GM03348 (cell line): ENCODE measurements at places on chromosomes 5 and 9.

DNA sequence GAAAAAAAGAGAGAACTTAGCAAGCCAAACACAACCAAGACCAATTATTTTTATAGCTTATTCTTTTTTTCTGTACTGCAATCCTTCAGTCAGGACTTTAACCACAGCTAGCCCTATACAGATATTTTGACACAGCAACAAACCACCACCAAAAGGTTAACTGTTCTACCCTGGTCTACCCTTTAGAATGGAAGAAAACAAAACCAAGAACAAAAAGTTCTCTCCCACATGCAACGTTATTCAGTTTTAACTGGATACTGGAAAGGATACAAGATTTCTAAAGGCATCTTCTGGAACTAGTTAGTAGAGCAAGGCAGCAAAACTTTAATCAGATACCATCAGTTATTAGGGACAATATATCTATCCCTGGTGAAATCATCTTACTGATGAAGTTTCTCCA is 32.6 kb downstream of the ECPAS start:
- DNase-seq = no peak

DNA sequence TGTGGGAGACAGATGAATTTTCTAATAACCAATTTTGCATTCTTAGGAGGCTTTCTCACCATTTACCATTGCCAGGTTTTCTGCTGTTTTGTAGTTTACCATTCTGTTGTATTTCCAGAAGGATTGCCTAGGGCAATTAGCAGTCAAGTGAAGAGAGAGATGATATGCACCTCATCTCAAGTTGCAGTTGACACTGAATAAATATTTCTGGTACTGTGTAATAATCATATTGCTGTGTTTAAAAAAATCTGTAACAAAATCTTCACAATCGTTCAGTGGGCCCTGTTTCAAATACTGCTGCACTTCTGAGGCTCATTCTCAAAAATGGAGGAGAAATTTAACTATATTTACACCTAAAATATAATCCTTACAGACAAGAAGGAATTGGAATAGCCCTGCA is 706.1 kb upstream of the PTPRD start:
- DNase-seq = no peak

DNA sequence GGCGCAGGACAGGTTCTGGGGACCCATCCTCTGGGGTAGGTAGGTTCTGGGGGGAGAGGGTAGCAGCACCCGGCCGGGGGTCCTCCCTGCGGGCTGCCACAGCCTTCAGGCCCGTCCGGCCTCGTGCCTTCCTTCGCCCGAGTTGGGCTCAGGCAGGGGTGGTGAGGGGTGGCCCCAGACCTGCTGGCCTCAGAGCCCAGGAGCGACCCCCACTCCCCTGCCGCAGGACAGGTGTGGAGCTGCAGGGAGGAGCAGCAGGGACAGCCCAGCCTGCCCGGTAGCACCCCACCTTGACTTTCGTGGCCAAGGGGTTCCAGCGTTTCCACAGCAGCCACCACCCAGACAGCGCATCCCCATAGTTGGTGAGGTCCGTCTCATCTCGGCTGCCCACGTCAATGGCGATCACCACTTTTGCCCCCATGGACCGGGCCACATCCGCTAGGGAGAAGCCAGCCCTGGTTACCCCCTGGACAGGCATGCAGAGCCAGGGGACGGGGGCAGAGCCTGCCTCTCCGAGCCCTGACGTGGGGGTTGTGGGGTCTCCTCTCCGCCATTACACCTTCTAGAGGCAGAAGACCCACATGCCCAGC is 3.4 kb upstream of the NSMF start:
- no peak for DNase-seq

GRCh38 chr5:100668511-100668910 is 133.3 kb downstream of the FAM174A start:
- DNase-seq = no peak

- no peak for DNase-seq
Measured at GRCh38 chr9:37550781-37551180, 25.4 kb downstream of the FBXO10 start.

DNA sequence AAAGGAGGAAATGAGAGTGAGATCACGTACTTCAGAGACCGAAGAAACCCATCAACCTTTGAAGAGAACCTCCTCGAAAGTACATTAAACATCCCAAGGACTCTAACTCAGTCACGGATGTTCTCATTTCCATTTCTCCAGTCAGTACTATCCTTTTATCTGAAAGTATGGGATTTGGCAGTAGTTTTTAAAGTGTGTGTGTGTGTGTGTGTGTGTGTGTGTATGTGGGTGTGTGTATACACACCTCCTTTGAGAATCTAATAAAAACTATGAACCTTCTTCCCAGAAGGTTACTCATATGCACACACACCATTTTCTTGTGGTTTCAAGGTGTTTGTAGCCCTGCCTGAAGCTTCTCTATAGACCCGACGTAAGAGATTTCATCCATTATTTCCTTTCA is 53.9 kb downstream of the PRDM6 start:
- no peak for DNase-seq

GRCh38 chr9:23011669-23012068 is 565.0 kb downstream of the DMRTA1 start:
- DNase-seq = no peak

- DNase-seq = no peak
Measured at GRCh38 chr5:73997960-73998359, 372.0 kb downstream of the ARHGEF28 start.

- DNase-seq = peak; percentile 21
Measured at GRCh38 chr9:95852059-95853032, 23.1 kb upstream of the ERCC6L2 start.

DNA sequence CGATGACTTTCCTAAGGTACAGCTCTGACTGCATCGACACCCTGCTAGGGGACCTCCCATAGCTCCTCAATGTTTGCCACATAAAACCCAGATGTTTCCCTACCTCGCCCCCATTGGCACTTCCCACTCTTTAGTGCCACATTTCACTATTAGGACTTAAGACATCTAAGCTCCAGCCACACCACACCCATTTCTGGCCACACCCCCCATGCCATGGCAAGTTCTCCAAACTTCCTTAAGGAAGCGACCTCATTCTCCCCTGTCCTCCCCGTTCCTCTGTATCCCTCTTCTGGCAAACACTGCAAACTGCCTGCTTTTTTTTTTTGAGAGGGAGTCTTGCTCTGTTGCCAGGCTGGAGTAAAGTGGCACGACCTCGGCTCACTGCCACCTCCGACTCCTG is 62.9 kb downstream of the USP20 start:
- no peak for DNase-seq

- peak; percentile 33 for DNase-seq
Measured at GRCh38 chr9:136961279-136962065, 9.4 kb downstream of the LCN12 start.

DNA sequence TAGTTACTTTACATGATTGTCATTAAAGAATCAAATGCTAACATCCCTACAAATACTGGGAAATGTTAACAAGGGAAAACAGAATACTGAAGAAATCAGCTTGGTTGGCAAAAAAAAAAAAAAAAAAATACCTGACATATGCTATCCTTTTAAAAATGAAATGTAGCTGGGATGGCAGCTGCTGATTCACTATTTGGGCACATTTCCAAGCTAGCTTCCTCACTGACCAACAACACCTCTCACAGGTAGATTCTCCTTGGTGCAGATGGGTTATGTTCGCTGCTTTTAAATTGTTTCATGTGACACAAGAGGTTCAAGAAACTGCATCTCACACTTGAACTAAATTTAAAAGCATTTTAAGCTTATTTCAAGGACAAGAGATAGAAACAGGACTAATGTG is 6.1 kb upstream of the PRUNE2 start:
- DNase-seq = no peak

DNA sequence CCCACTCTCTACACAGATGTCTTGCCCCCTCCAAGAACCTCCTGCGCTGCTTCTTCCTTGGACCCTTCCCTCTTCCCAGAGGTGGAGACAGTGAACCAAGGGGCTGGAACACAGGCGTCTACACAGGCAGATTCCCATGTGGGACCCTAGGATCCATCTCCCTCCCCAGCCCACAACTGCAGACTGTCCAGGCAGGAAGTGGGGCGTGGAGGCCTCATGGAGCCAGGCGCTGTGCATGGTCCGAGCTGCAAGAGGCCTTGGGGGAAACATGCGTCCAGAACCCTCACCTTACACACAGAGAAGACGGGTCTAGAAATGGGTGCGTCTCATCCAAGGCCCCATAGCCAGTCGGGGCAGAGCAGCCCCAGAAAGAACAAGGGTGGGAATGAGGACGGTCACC is 117.5 kb downstream of the VAV2 start:
- DNase-seq = no peak

- peak; percentile 48 for DNase-seq
Measured at GRCh38 chr9:130845901-130846481, 10.9 kb downstream of the ABL1 start.

DNA sequence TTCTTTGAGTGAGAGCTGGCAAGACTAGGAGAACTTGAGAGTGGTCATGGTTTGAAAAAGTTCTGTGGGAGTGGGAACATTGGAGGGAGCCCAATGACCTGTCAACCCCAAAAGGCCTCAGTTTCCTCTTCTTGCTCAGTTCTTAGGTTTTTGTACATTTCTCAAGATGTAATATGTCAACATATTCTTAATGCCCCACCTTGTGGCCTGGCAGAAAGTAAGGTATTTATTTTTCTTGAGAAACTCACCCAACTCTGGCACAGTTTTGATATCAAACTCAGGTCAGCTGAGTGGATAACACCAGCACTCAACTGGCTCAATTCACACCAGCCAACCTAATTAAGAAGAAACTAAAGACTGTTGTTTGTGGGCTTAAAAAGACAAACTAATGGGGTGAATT is 123.0 kb upstream of the SLC27A6 start:
- DNase-seq = no peak

- no peak for DNase-seq
Measured at GRCh38 chr5:84685121-84685894, 300.6 kb upstream of the EDIL3 start.

DNA sequence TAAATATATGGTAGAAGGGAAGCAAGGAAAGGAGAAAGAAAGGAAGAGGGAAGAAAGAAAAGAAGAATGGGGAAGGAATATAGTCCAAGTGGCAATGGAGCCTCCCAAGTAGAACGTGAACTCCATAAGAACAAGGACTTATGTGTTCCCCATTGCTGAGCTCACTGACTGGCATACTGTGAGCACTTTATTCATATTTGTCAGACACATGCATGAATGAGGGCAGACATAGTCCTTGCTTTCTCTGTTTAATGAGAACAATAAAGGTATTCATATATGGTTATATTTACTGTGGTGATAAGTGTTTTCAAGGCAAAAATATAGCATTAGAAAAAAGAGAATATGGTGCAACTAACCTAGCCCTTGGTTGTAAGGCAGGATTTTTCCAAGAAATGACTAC is 23.6 kb upstream of the HMHB1 start:
- no peak for DNase-seq

GRCh38 chr5:20572614-20573013 is 584.6 kb upstream of the CDH18 start:
- DNase-seq = peak; percentile 19

DNA sequence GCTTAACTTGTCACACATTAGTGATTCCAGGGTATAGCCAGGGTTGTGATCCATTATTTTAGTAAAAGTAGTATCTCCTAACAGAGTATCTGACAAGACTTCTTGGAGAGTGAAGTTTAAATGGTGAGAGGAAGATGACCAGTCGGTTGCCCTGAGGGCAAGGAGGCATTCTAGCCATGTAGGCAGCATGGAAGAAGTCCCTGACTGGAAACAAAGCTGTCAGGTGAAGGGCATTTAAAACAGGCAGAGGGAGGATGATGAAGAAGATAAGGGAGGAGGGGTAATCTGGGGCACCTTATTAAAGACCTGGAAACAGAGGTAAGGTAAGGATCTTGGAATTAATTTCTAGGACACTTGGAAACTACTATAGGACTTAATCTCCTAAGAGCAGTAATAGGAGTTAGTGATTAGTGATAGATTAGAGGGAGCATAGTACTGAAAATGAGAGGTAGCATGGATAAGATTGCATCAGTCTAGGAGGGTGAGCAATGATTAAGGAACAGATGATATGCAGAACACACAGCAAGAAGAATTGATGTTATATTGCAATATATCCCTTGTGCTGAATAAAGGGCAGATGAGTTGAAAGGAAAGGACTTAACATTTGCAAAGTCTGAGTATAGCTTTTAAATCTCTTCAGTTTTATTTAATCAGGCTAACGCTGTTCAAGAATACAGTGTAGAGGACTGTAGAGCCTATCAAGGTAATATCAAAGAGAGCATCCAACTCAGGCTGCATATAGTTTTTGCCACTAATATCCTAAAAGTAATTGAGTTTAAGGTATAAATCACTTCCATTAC is 9.6 kb downstream of the KIF2A start:
- peak; percentile 19 for DNase-seq

DNA sequence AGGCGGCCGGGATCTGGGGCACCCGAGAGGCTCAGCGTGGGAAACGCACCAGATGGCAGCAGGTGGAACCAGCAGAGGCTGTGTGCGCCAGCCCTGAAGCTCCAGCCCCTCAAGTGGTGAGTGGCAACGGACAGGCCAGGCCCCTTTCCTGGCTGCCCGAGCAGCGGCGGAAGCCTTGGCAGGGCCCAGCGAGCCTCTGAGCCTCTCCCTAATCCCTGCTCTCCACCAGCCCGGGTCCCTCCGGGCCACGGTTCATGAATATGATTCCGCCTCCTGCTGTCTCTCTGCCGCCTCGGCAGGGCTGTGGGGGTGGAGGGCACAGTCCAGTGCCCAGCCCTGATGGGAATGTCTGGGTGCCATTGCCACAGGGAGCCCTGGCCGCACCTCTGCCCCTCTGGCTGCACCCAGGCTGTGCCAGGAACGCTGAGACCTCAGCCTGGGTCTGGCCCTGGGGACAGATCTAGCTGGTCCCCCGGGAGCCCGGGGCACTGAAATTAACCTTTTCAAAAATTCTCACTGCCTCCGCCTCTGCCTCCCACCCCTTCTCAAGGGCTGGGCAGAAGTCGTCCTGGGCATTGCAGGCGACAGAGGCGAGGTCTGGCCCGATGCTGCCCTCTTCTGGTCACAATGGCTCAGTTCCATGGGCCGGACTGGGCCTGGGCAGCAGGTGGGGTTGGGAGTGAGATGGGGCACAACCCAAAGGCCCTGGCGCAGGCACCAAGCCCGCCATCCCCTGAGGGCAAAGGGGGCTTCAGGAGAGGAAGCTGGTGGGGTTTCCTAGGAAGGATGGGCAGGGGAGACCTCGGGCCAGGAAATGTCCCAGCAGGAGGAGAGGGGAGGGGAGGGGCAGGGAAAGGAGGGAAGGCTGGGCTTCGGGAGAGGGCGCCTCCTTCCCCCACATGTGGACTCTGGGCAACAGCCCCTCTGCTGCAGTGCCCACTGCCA is 20.3 kb downstream of the CCDC187 start:
- DNase-seq = peak; percentile 95

DNA sequence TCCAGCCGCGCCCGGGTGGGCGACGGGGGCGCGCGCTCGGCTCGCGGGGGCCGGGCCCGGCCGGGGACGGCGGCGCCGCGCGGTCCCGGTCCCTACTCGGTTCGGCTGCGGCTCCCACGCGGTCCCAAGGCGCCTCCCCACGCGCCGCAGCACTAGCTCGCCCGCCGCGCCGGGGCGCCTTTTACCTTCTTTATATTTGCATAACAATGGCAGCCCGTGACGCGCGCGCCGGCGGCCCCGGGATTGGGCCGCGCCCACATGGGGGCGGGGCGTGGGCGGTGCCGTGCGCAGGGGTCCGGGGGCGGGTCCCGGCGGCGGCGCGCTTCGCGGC is at the start of gene NRARP:
NRARP (minus strand) TSS at position 154 of the 331 bp plus-strand sequence. CDS start 343 bp downstream, outside the sequence.
- peak; percentile 95 for DNase-seq
